ENCODE measurements at places on chromosomes 16 and 17.

- peaks cover 5% of the 10 kb centered on the region for H3K36me3 ChIP-seq
- H3K4me3 ChIP-seq, result peak overlapping the region; percentile 9
- DNase-seq, result no peak
These were observed 178.7 kb downstream of the SEC14L1 start for GRCh38 chr17:77319211-77320043.

GRCh38 chr17:59856859-59857794 is 35.6 kb downstream of the TUBD1 start:
- H3K4me3 ChIP-seq, result no peak overlapping the region
- no peaks in the 10 kb centered on the region for H3K4me1 ChIP-seq
- no peaks in the 10 kb centered on the region for H3K36me3 ChIP-seq
- no peak for DNase-seq
- H3K27me3 ChIP-seq, result no peaks in the 10 kb centered on the region

GRCh38 chr17:20083156-20083859 is 74.1 kb downstream of the SPECC1 start:
- H3K4me3 ChIP-seq, result no peak overlapping the region
- H3K27ac ChIP-seq, result no peak overlapping the region
- no peaks in the 10 kb centered on the region for H3K4me1 ChIP-seq
- H3K36me3 ChIP-seq, result no peaks in the 10 kb centered on the region
- DNase-seq, result no peak

DNA sequence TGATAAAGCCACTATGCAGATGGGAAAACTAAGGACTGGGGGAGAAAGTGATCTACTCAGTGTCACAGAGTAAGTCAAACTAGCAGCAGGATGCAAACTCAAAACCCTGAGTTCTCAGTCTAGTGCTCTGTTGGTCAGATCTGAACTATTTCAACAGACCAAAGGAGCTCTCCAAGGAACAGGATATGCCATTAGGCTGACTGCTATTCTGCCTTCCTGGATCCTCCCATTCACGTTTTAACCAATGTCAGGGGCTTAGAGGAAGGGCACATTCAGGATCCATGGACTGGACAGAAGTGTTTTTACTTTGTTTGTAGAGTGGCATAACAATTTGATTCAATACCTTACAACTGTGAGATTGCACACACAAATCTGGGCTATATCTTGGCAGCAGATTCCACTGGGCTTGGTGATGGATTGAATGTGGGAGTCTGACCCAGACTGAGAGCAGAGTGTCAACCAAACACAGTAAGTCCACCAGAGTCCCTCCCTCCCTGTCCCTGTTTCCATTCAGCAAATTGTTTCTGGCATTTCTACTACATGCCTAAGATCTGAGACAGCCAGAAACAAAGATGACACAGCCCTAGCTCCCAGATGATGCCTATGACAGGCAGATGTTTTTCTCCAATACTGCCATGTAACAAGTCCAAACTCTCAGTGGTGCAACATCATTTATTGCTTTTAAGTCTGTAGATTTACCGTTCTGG is 337.8 kb upstream of the CDH5 start:
- H3K4me3 ChIP-seq, result no peak overlapping the region
- no peaks in the 10 kb centered on the region for H3K36me3 ChIP-seq
- H3K27me3 ChIP-seq, result no peaks in the 10 kb centered on the region

DNA sequence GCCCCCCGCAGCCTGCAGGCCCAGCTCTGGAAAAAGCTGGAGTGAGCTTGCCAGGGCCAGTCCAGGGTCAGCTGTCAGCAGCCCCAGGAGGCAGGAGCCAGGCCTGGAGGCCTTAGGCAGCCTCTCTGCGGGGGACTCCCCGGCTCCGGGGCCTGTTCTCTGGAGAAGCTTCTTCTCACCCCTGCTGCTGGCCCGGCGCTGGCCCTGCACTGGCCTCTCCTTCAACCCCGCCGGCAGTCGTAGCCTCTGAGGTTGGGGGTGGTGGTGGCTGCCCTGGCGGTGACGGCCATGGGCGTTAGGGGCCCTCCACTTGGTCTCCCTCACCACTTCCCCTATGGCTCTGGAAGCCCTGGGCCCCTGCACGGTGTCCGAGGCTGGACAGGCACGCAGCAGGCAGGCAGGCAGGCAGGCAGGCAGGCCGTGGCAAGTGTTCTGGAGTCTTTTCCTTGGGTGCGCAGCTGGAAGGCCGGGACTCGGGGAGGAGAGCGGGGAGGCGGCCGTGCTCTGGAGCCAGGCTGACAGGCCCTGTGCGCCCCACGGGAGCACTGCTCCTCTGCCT is 2.1 kb downstream of the FOXF1 start:
- no peaks in the 10 kb centered on the region for H3K36me3 ChIP-seq
- peaks cover 46% of the 10 kb centered on the region for H3K4me1 ChIP-seq
- H3K27me3 ChIP-seq, result peaks cover 20% of the 10 kb centered on the region
- H3K4me3 ChIP-seq, result no peak overlapping the region

DNA sequence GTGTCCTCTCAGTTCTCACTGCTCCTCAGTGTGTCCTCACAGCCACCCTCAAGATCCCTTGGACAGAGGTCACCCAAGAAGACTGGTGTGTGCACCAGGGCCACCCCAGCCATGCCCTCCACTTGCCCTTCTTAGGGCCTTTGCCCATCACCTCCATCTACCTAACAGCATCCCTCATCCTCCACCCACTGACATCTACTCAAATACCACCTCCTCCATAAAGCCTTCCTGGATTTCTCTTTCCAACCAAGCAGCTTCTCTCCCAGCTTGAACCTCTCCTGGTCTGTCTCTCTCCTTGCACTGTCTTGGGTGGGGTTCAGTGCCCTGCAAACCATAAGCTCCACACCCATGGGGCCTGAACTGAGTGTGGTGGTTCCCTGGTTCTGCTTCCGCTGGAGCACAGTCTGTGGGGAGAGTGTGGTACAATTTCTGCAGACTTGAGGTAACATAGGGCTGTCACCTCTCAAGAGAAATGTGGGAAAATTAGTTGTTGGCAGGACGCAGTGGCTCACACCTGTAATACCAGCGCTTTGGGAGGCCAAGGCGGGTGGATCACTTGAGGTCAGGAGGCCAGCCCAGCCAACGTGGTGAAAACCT is 14.4 kb downstream of the KATNB1 start:
- H3K36me3 ChIP-seq, result no peaks in the 10 kb centered on the region
- no peak overlapping the region for H3K27ac ChIP-seq
- H3K4me1 ChIP-seq, result no peaks in the 10 kb centered on the region
- no peak overlapping the region for H3K4me3 ChIP-seq
- no peaks in the 10 kb centered on the region for H3K27me3 ChIP-seq

- no peak overlapping the region for H3K4me3 ChIP-seq
- no peaks in the 10 kb centered on the region for H3K36me3 ChIP-seq
- H3K27me3 ChIP-seq, result no peaks in the 10 kb centered on the region
These were observed 207.3 kb downstream of the NTN1 start for GRCh38 chr17:9228408-9229159.

- no peaks in the 10 kb centered on the region for H3K27me3 ChIP-seq
- no peak overlapping the region for H3K4me3 ChIP-seq
- no peaks in the 10 kb centered on the region for H3K36me3 ChIP-seq
- no peak overlapping the region for H3K27ac ChIP-seq
- no peak for DNase-seq
- no peaks in the 10 kb centered on the region for H3K4me1 ChIP-seq
These were observed 21.1 kb downstream of the DOC2B start for GRCh38 chr17:160336-160735.

- no peak overlapping the region for H3K4me3 ChIP-seq
- no peak overlapping the region for H3K27ac ChIP-seq
- no peaks in the 10 kb centered on the region for H3K27me3 ChIP-seq
- DNase-seq, result no peak
These were observed 318.3 kb downstream of the PHKB start for GRCh38 chr16:47779201-47780016.

GRCh38 chr16:3458278-3458851 is 14.9 kb downstream of the NAA60 start:
- peaks cover 31% of the 10 kb centered on the region for H3K4me1 ChIP-seq
- no peak for DNase-seq
- H3K4me3 ChIP-seq, result peak overlapping the region; percentile 99
- H3K36me3 ChIP-seq, result no peaks in the 10 kb centered on the region
- no peaks in the 10 kb centered on the region for H3K27me3 ChIP-seq

GRCh38 chr16:88939245-88939971 is 37.6 kb downstream of the CBFA2T3 start:
- H3K36me3 ChIP-seq, result no peaks in the 10 kb centered on the region
- H3K4me3 ChIP-seq, result no peak overlapping the region
- DNase-seq, result no peak
- H3K27ac ChIP-seq, result no peak overlapping the region
- no peaks in the 10 kb centered on the region for H3K27me3 ChIP-seq

DNA sequence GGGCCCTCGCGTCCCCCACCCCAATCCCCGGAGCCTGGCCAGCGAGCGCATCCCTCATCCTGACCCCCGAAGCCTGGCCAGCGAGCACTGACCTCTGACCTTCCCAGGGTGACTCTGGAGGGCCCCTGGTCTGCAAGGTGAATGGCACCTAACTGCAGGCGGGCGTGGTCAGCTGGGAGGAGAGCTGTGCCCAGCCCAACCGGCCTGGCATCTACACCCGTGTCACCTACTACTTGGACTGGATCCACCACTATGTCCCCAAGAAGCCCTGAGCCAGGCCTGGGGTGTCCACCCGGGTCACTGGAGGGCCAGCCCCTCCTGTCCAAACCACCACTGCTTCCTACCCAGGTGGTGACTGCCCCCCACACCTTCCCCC is 2.3 kb downstream of the TPSD1 start:
- no peak overlapping the region for H3K4me3 ChIP-seq
- no peak overlapping the region for H3K27ac ChIP-seq
- no peaks in the 10 kb centered on the region for H3K36me3 ChIP-seq
- H3K4me1 ChIP-seq, result no peaks in the 10 kb centered on the region

DNA sequence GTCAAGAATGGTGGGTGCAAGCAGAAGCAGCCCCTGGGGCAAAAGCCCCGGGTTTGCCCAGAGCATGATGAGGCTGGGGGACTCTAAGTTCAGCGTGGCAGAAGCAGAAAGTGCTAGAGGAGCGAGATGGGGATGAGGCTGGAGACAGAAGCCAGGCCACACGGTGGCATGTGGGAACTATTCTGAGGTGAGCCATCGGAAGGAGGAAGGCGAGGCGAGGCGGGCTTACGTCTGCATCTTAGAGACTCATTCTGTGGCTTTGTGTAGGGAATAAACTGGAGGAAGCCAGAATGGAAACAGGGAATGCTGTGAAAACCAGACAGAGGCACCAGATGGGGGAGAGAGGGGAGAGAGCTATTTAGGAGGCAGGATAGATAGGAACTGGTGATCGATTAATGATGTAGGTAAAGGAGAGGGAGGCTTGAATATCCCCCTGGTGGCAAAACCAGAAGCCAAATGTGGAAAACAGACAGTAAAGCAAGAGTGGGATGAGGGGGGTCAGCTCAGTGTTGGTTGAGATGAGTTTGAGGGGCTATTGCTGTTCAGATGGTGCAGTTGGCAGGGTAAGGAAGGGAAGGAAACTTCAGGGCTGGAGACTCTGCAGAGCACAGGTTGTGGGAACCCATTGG is 3.1 kb upstream of the TNFSF13 start:
- no peaks in the 10 kb centered on the region for H3K36me3 ChIP-seq
- H3K27ac ChIP-seq, result no peak overlapping the region
- DNase-seq, result no peak
- peaks cover 8% of the 10 kb centered on the region for H3K4me1 ChIP-seq
- H3K27me3 ChIP-seq, result no peaks in the 10 kb centered on the region

DNA sequence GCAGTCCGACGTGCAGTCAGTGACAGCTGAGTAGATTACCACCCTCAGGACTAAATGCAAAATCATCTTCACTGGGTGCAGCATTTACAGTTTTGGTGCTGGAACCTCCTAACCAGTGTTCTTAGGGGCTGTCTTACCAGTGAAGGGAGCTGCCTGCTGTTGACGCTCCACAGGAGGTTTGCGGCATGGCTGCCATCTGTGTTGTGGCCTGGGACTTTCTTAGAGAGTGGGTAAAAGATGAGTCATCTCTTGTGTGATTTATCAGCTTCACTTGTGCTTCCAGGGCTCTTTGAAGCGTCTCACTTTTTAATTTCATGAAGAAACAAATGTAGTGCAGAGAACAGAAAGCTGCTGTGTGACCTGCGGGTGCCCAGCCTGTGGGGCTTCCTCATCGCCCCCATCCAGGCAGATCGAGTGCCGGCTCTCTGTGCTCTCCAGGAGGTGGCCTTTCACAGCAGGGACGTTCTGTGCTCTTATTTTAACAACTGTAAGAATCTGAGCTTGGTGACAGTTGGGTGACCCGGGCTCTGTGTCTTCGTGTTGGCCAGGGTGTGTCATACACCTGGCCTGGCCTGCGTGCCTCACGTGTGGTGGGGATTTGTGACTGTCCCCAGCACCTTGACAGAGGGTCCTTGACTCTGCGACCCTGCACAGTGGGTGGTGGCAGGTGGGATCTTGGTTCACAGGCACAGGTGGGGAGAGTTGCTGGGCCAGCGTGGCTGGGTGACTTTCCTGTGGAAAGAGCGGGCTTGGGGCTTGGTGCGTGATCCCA is 24.3 kb upstream of the ZNF750 start:
- no peaks in the 10 kb centered on the region for H3K27me3 ChIP-seq
- H3K4me3 ChIP-seq, result no peak overlapping the region
- H3K4me1 ChIP-seq, result peaks cover 4% of the 10 kb centered on the region

- H3K4me1 ChIP-seq, result peaks cover 3% of the 10 kb centered on the region
- no peak overlapping the region for H3K27ac ChIP-seq
- H3K4me3 ChIP-seq, result no peak overlapping the region
- peak; percentile 42 for DNase-seq
- H3K36me3 ChIP-seq, result no peaks in the 10 kb centered on the region
- H3K27me3 ChIP-seq, result no peaks in the 10 kb centered on the region
These were observed 16.1 kb upstream of the TNFRSF13B start for GRCh38 chr17:16987830-16988601.

GRCh38 chr16:4481526-4481925 is 5.3 kb downstream of the HMOX2 start:
- H3K36me3 ChIP-seq, result peaks cover 3% of the 10 kb centered on the region
- no peaks in the 10 kb centered on the region for H3K27me3 ChIP-seq
- no peak overlapping the region for H3K27ac ChIP-seq
- no peak overlapping the region for H3K4me3 ChIP-seq
- peaks cover 13% of the 10 kb centered on the region for H3K4me1 ChIP-seq
- DNase-seq, result no peak

DNA sequence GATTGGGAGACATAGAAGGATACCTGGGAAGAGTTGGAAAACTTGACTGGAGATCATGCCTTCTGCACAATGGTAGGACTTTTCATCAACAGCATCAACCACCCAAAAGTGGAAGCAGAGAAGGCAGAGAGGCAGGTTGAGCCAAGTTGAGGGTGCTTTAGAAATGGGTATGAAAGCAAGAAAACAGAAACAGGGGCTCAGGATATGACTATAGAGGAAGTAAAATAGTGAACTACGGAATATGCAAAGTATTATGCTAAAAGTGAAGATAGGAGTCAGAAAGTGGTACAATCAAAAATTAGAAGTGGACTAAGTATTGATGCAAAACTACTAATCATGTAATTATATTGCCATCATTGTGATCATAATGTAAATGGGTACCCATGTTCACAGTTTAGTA is 16.1 kb upstream of the ARHGAP44 start:
- H3K27ac ChIP-seq, result no peak overlapping the region
- no peak for DNase-seq
- H3K4me1 ChIP-seq, result no peaks in the 10 kb centered on the region
- no peak overlapping the region for H3K4me3 ChIP-seq
- H3K27me3 ChIP-seq, result no peaks in the 10 kb centered on the region
- H3K36me3 ChIP-seq, result no peaks in the 10 kb centered on the region

GRCh38 chr17:14460516-14461226 is 159.8 kb downstream of the HS3ST3B1 start:
- no peaks in the 10 kb centered on the region for H3K4me1 ChIP-seq
- H3K4me3 ChIP-seq, result no peak overlapping the region
- DNase-seq, result no peak
- peak overlapping the region; percentile 35 for H3K27ac ChIP-seq
- no peaks in the 10 kb centered on the region for H3K36me3 ChIP-seq

Data from liver (tissue), 10 donors.